ENCODE measurements at places on chromosomes 1 and 21.

DNA sequence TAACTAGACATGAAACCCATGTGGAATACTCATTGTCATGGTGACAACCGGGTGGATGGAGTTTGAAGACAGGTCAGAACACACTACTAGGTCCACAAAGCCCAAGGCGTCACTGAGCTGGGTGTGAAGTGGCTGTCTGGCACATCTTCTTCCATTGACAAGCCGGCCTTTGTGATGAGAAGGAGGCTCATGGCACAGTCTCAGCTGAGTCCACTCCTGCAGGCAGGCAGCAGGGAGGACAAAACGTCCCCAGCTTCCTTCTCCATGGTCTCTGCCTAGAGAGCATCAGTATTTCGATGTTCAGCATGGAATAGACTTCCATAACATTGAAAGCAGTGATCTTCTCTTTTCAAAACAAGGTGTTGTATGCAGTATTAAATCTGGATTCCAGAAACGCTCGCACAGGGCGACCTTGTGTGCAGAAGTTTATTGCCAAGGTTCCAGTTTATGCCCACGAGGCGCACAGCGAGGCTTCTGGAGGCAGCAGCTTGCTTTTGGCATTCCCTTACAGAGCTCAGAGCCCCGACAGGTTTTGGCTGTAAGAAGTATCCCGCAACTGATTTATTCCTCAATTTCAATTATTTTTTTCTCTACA lies 104.2 kb downstream of the SIM2 start:
- DNase-seq = no peak

- DNase-seq = no peak
Measured at GRCh38 chr1:117271959-117272358, 61.2 kb upstream of the VTCN1 start.

DNA sequence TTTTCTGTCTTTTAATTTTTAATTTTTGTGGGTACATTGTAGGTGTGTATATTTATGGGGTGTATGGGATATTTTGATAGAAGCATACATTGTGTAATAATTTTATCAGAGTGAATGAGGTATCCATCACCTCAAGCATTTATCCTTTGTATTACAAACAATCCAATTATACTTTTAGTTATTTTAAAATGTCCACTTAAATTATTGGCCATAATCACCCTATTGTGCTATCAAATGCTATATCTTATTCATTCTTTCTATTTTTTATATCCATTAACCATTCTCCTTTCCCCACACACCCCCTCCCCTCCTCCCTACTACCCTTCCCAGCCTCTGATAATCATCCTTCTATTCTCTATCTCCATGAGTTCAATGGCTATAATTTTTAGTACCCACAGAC lies 70.2 kb upstream of the TSHB start:
- DNase-seq = no peak

- no peak for DNase-seq
Measured at GRCh38 chr1:236944556-236944955, 59.7 kb downstream of the MT1HL1 start.

GRCh38 chr1:199173356-199173755 lies 534.5 kb downstream of the PTPRC start:
- DNase-seq = no peak

DNA sequence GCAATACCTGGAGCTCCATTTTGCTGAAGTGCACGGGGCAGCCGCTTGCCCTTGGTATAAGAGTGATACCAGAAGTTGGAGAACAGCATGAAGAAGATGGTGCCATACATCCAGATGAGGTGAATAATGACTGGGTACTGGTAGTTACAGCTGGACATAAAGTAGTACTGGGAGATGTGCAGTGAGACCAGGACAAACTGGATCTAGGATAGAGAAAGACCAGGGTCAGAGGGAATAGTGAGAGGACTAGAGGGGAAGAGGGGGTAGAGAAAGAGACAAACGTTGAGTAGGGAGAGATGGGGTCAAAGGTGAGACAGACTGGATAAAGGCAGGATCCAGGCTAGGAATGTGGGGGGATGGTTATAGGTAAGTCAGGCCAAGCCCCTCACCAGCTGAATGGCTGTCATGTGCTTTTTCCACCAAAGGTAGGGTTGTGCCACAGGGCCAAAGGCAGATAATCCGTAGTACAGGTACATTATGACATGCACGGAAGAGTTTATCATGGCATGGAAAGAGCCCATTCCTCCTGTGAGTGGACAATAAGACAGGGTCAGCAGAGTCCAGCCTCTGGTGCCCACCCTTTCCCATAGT lies 3.8 kb downstream of the ELOVL1 start:
- DNase-seq = no peak

All from liver (tissue), 10 donors.